ENCODE measurements at places on chromosomes 12 and 14.

DNA sequence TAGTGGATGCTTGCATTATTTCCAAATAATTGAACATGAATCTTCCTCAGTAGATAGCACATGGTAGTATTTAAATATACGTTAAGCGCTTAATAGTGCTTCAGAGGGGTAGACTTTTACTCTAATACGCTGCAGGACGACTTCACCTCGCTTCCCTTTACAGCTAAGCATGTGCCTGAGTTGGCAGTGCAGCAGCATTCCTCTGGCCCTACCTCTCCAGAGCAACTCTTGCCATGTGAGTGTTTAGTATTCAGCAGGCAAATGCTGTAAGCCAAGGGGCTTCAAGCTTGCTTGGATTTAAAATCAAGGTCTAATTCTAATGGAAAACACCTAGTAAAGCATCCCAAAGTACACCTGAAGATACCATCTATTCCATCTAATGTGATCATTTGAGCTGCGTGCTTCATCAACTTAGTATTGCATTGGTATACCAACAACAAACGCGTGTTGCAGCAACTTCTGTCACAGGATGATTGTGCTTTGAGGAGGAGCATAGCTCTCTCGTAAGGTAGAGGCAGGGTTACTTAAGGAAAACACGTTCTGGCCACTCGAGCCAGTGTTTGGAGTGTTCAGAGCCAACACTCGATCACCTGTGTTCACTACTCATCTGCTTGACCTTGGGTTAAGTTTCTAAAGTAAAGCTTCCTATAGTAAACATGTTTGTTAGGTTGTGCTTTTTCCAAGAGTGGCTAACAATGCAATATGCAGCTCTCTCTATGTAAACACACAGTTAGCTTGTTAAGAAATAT is 60.6 kb downstream of the PIWIL1 start:
- DNase-seq = no peak

GRCh38 chr12:59843260-59843843 is 247.5 kb downstream of the SLC16A7 start:
- no peak for DNase-seq

GRCh38 chr12:67989184-67989920 is at the start of gene IFNG-AS1:
IFNG-AS1 (plus strand) TSS chr12:67989447.
- DNase-seq = no peak

DNA sequence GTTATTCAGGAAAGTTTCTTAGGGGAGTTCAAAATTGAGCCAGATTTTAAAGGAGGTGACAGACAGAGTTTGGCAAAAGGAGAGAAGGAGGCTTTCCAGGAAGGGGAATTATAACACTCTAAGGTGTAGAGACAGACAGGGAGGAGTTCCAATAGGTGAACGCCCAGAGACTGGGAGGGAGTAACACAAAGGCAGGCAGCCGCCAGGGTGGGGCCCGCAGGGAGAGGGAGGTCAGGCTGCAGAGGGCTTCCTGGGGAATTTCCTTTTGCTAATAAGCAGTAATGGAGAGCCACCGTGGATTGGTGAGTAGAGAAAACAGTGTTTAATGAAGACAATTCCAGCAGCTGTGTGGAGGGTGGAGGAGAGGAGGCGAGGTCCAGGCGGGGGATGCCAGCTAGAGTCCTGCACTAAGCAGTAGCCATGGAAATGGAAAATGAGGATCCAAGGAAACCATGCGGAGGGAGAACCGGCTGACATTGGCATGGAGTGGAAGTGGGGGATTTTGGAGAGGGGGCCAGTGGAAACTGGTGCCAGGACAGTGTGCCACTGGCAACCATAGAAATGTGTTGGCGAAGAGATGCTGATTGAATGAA is 22.2 kb downstream of the GRIN2B start:
- DNase-seq = no peak

GRCh38 chr12:57522887-57523705 is 472 bp downstream of the MBD6 start:
- DNase-seq = peak; percentile 93

GRCh38 chr14:24384169-24384568 is 14.6 kb upstream of the NYNRIN start:
- no peak for DNase-seq

Measured in lower leg skin (tissue), 4 donors.